ENCODE measurements at places on chromosomes 6 and 20.

- no peak for DNase-seq
Measured at GRCh38 chr6:155889410-155889809, 433.8 kb upstream of the NOX3 start.

- no peak for DNase-seq
Measured at GRCh38 chr6:67952948-67953347, 682.1 kb upstream of the ADGRB3 start.

DNA sequence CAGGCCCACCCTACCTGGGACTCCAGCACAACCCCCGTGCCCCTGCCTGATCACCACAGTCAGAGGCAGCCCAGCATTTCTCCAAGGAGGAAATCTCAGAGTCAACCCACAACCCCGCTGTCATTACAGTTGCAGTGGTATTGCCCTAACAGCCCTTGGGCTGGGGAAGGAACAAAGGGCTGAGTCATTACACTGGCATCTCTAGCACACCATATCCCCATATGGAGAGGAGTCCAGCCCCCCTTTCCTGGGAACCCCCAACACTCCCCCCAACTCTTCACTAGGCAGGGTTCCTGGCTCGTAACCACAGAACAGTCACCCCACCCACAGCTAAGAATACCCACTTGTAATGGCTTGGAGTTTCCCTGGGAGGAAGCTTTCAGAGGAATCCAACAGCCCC, 149.4 kb upstream of the OGFRL1 start:
- no peak for DNase-seq

GRCh38 chr6:153624528-153624927, 414.5 kb upstream of the OPRM1 start:
- DNase-seq, result no peak

- DNase-seq, result no peak
Measured at GRCh38 chr20:21323640-21324039, 20.5 kb downstream of the XRN2 start.

DNA sequence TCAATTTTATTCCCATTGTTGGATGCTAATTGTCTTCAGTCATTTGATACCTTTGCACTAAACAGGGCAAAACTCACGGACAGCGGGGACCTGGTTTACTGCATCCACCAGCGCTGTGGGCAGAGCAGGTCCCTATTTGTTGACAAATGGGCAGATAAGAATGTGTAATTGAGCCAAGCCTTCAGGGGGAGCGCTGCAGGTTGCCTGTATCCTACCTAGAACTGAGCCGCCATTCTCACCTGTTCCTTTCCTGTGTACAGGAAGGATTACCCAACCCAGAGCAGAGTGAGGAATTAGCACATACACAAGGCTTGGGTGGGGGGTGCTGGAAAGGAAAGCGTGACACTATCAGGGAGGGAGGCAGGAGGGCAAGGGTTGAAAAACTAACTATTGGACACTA, 89.1 kb upstream of the FOXA2 start:
- no peak for DNase-seq

DNA sequence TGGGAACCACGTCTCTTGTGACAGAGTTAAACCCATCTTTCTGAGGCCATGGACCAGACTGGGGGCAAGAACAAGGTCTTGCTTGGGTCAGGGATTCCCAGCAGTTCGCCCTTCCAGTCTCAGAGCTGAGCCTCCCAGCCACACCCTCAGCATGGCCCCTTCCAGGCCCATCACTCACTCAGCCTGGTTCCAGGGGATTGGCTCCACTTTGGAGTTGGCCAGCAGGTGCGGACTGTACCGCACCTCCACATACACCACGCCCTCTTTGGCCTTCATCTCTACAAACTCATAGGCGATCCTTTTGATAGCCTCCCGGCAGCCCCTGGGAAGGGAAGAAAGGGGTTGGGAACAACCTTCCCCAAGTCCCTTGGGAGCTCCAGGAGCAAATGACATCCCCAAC, 25.2 kb downstream of the ADA start:
- no peak for DNase-seq

DNA sequence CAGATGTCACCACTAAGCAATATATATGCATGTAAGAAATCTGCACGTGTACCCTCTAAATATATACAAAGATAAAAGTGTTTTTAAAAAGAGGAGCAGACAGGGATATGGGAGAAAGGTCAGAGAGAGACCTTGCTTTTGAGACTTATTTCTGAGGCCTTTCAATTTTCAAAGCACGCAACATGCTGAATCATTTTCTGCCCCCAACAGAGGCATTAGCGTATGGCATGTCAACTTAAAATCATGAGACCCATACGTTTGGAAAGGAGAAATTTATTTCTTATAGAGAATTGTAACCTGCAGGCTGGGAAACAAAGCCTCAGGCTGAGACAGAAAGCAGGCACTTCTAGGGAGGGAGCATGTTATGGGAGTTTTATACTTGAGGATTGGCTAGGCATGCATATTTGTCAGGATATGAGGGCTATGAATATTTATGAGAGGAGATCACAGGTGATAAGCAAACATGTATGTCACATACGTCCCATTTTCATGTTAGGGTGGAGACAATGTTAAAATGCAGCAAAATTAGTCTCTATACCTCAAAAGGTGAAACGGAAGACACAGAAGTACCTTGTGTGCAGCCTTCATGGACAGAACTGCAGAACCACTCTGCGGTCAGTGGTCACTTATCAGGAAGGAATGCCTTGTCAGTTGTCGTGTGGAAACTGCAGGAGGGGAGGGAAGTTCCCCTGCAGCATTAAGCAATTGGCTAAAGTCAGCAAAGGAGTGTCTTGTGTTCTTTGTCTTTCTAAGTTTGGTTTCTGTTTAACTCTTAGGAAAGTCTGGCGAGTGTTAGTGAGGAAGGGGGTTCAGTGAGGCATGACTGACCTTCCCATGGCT, 6.3 kb upstream of the GABRR2 start:
- no peak for DNase-seq

GRCh38 chr6:98041921-98042320, 758.9 kb upstream of the MMS22L start:
- no peak for DNase-seq

DNA sequence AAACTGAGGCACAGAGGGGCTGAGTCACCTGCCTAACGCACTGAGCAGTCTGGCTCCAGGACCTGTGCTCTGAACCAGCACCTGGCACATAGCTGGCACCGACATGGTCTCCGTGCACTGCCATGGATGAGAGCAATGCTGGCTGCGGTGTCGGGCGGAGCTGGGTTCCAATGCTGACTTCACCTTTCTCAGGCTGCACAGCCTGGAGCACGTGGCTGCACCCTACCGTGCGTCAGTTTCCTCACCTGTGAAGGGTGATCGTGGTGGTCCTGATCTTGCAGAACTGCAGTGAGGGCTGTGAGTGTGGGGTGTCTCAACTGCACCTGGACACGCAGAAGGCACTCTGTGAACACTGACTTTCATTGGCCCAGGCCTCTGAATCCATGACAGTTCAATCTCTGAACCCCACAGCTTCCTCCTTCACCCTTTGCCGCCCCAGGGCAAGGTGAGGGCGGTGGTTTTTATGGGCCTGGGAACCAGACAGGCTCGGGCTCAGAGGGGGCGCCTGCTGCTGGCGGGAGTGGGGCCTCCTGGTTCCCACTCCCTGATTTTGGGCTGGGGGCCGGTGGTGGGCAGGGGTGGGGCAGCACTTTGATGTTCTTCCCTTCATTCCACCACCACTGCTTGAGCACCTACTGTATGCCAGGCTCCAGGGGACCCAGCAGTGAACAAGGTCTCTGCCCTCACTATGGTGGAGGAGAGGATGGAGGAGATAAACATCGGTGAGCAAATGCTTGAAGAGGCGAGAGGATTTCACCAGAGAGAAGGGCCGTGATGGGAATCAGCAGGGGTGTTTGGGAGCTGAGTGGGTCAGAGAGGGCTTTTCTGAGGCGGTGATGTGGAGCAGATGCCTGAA, 102.9 kb downstream of the CEBPB start:
- DNase-seq, result no peak

DNA sequence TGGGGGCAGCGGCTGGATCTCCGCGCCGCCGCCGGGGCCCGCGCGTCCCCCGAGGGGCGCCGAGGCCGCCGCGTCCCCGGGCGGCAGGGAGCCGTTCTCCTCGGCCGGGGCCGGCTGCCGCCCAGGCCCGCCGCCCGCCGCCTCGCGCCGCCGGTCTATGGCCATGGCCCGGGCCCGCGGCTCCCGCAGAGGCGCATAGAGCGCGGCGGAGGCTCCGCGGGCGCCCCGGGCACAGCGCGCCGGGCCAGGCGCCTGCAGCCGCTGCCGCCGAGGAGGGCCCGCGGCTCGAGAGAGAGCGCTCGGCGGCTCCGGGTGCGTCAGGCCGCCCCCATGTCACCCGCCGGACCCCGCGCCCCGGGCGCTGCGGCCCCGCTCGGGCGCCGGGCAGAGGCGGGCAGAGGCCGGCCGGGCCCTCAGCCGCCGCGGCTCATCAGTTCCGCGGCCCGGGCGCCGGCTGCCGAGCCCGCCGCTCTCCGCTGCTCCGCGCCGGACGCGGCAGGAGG, 404 bp downstream of the SLC22A23 start:
- DNase-seq, result no peak

DNA sequence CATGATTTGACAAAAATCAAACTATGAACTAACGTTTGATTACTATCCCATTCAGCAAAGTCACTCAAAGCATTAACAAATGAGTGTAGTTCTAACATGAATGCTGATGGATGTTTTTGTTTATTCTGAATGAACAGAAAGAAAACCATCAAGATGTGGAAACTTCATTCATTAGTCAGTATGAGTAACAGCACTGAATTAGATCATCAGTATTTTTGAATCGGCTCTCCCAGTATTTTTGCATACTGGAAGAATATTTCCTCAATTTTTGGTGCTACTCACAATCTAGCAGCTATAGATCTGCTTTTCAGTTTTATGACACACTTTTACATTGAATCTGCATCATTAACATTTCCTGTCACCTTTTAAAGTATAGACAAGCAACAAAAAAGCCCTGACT, 63.8 kb upstream of the CD83 start:
- DNase-seq, result no peak

DNA sequence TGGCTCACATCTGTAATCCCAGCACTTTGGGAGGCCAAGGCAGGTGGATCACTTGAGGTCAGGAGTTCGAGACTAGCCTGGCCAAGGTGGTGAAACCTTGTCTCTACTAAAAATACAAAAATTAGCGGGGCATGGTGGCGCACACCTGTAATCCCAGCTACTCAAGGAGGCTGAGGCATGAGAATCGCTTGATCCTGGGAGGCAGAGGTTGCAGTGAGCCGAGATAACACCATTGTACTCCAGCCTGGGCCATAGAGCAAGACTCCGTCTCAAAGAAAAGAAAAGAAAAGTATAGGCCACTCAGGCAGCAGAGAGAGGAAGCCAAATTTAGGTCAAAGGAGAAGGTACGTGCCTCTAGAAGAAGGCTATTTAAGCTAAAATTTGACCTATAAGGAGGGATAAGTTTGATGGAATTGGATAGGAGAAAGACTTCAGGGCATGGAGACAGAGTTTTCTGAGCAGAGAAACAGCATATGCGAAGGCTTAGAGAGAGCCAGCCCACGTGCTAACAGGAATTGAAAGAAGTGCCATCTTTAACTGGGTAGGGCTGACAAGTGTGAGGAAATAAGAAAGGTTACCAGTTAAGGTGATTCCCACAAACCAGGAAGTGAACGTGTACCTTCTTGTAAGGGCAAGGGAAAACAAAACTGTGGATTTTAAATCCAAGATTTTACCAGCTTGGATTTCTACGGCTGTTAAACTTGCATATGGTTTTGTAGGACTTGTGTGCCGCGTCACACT, 113.8 kb downstream of the IPCEF1 start:
- no peak for DNase-seq

- DNase-seq, result no peak
Measured at GRCh38 chr6:134870677-134871498, 79.0 kb downstream of the ALDH8A1 start.

- no peak for DNase-seq
Measured at GRCh38 chr6:75167325-75167724, 38.5 kb downstream of the COL12A1 start.

DNA sequence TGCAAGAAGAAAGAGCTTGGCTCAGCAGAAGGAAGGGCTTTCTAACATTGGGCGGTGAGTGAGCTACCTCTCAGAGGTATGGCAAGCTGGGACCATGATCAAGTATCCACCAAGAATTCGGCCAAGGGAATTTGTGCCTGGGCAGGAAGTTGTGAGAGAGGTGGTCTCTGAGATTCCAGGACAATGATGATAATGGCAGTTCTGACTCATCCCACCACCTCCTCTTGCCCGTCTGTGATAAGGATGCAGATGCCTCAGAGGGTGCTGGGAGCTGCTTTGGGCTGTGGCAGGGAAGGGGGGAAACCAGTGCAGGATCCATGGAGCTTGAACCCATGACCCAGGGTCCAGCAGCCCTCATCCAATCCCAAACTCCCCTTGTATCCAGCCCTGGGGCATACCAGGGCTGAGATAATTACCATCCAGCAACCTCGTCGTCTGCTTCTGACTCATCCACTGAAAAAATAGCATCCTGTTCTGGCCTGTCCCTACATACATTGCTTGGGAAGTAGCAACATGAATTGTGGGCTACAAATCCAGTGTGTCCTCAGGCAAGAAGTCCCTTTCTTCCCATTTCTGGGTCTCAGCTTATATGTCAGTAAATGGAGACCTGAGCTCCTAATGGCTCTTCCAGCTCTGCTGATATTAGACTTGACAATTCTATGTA, 5.9 kb downstream of the TGM6 start:
- no peak for DNase-seq

- DNase-seq, result no peak
Measured at GRCh38 chr6:13012977-13013680, 296.6 kb downstream of the PHACTR1 start.

GRCh38 chr20:56487216-56487615, 18.8 kb downstream of the RTF2 start:
- no peak for DNase-seq

GRCh38 chr20:19690462-19690861, 67.6 kb upstream of the RIN2 start:
- no peak for DNase-seq

- DNase-seq, result no peak
Measured at GRCh38 chr6:28368522-28368921, 18.8 kb downstream of the ZKSCAN3 start.

- no peak for DNase-seq
Measured at GRCh38 chr6:56806368-56806767, 148.5 kb upstream of the BEND6 start.

GRCh38 chr6:82441047-82441855, 77.6 kb downstream of the TPBG start:
- DNase-seq, result no peak

DNA sequence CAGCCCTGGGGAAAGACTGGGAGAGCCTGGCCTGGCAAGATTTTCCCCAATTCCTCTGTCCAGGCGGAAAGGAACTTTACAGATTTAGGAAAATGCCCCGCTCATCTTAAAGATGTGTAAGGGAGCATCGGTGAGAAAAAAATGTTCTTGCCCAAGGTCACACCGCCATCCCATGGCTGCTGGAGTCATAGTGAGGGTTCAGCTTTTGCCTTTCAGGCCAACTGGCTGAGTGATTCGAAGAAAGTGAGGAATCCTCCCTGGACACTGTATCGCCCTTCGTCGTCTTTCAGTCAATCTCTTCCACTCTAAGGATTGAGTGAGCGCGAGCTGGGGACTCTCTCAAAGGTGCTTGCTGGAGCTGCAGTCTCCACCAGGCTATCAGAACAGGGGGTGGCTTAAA, 1.4 kb downstream of the WFDC2 start:
- no peak for DNase-seq

Data from activated CD4-positive, alpha-beta T cell treated with anti-CD3 and anti-CD28 coated beads, Interleukin-2, amount 50 U/mL, for 1 hour (primary cell).